ENCODE measurements at places on chromosomes 1 and 21.

- DNase-seq = no peak
Measured at GRCh38 chr1:185645686-185646085, 88.5 kb upstream of the HMCN1 start.

- no peak for DNase-seq
Measured at GRCh38 chr1:20367116-20367585, 76.5 kb downstream of the VWA5B1 start.

DNA sequence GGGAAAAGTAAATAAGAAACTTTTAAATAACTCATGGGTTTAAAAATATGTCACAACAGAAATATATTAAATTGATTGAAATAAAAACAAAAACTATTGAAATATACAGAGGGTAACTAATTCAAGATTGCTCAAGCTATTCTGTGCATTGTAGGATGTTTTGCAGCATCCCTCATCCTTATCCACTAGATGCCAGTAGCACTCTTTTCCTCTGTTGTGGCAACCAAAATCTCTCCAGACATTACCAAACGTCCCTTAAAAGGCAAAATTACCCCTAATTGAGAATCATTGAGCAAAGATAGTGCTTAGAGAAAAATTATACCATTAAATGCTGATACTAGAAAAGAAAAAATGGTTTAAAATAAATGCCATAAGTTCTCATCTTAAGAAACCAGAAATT, 682.6 kb downstream of the RWDD3 start:
- no peak for DNase-seq

DNA sequence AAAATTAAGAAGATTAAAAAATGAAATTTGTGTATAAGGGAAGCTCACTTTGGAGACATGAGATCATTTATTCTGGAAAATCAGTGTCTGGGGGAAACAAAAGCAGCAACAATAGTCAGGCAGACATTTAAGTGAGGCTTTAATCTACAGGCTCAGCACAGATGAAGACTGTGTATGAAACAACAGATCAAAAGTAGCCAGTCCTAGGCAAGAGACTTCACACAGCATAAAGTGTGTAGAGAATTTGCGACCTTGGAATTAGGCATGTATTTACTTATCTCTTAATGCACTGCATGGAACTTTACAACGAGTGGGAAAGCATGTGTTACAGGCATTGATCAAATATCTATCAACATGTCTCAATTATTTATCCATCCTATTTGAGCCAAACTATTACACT, 1099.9 kb downstream of the PLA2G4A start:
- no peak for DNase-seq

GRCh38 chr1:174652569-174653280, 205.0 kb downstream of the GPR52 start:
- DNase-seq = no peak

DNA sequence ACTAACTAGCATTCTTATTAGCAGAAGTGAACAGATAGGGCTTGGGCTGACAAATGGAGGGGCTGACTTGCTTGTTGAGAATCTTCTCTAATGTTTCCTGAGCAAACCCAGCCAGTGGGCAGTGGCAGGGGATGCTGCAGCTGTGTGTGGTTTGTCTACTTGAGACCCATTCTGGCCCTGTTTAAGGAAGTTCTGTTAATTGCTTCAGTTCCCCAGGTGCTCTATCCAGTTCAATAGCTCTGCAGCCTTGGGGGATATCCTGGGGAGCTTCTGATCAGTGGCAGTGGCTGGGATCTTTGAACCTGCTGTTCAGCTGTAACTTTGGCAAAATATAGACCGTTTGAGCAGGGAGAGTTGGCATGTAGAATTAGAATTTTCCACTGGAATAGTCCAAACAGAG, 137.4 kb downstream of the ZNF326 start:
- no peak for DNase-seq

DNA sequence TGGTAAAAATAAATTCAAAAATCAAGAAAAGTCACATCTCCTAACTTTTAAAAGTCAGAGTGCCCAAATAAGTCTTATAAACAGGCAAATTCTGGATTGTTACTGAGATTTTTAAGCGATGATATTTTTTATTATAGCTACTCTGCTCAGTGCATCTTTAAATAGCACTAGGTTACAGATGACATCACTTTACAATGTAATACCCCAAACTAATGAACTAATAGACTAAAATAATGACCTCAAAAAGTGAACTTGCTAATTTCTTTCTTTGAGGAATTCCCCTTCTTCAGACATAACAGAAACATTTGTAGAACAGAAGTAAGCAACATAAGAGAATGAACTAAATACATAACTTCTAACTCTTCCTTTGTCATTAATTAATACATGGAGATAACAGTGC, 33.0 kb upstream of the ACTA1 start:
- no peak for DNase-seq

GRCh38 chr1:43439781-43440180, 13.9 kb downstream of the HYI start:
- DNase-seq = no peak

DNA sequence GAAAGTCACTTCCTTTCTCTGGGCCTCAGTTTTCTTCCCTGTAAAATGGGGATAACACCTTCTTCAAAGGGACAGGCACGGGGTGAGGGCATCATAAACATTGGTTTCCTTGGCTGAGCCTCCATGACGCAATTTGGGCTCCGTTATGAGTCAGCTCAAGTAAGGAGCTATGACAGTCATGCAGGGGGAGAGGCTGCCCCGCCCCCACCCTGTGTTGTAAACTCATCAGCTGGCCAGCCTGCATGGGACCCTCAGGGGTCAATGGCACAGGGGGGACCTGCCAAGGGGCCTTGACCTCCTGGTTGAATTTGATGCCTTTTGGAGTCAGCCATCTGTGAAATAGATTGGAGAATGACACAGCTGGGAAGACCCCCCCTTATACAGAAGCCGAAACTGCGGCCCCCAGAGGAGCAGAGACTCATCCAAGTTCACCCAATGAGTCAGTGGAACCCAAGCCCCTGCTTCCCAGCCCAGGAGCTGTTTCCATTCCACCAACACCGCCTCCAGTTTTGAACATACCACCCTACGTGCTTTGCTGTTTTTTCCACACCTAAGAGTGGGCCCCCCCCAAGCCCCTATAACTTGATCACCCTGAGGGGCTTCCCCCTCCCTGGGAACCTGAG, 36.8 kb upstream of the RUNX3 start:
- no peak for DNase-seq

- no peak for DNase-seq
Measured at GRCh38 chr1:14259191-14259757, 339.2 kb upstream of the KAZN start.

DNA sequence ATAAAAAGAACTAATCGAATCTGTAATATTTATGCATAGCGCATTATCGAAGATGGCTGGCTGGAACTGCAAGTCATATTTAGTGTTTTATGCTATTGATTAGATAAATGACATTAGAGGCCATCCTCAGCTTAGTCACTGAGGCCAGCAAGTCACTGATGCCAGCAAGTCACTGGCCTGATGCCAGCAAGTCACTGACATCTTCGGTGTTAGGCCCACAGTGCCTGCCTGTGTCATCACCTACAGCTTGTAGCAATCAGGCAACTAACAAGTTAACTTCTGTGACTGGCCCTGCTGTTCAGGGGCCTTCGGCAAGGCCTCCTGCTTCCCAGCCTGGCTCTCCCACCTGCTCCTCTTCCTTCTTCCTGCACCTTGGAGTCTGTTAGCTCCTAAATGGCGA, 65.6 kb upstream of the SCCPDH start:
- no peak for DNase-seq

DNA sequence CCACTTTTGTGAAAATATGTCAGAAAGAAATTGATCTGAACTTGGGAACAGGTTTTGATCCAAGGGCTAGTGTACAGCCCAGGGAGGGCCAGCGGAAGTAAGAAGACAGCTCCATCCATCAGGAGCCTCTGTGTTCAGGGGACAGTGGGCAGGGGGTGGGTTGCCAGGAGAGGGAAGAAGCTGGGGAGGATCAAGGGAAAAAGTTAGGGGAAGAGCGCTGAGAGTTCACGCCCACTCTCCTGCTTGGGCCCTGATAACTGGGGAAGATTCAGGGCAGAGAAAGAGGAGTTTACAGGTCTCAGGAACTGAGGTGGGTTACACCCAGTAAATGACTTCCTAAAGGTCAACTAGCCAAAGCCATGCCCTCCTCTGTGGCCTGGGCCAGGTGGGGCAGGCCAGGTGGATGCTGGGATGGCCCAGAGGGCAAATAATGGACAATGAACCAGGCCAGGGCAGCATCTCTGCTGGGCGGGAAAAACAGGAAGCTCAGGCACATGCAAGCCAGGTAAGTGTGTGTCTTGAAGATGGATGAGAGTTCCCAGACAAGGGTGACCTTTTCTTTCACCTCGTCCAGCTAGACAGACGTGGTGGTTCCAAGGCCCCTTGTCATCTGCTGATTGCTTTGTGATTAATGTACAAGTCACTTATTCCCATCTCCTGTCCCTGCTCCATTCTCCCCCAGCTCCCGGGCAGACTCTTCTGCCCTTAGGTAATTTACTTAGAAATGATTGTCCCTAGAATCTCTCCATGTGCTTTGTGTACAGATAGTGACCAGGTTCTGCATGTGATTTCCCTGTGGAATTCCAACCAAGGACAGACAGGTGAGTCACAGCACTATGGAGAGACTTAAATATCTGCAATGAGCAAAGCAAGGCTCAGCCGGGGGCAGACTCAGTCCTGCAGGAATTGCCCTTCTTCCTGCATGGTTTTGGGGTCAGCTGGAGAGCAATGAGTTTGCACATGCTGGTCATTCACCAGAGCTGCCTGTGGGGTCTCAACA, 57.0 kb downstream of the MDM4 start:
- no peak for DNase-seq

- no peak for DNase-seq
Measured at GRCh38 chr1:198651650-198652400, 13.0 kb downstream of the PTPRC start.

GRCh38 chr1:27430903-27431600, 38.6 kb downstream of the GPR3 start:
- no peak for DNase-seq

DNA sequence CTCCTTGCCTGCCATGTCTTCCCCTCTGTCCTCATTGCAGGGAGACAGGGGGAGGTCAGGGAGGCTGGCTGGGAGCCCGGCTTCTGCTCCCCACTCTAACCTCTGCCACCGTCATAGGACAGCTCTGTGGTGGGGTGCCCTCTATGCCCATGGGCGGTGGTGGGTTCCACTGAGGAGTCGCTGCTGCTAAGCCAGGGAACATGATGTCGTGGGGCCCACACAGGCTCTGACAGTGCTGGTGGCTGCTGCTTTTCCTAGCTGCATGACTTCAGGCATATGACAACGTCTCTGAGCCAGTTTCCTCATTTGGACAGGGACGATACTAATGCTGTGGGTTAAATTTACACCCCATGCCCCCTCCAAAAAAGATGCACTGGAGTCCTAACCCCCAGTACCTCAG, 14.7 kb downstream of the KCNA10 start:
- no peak for DNase-seq

DNA sequence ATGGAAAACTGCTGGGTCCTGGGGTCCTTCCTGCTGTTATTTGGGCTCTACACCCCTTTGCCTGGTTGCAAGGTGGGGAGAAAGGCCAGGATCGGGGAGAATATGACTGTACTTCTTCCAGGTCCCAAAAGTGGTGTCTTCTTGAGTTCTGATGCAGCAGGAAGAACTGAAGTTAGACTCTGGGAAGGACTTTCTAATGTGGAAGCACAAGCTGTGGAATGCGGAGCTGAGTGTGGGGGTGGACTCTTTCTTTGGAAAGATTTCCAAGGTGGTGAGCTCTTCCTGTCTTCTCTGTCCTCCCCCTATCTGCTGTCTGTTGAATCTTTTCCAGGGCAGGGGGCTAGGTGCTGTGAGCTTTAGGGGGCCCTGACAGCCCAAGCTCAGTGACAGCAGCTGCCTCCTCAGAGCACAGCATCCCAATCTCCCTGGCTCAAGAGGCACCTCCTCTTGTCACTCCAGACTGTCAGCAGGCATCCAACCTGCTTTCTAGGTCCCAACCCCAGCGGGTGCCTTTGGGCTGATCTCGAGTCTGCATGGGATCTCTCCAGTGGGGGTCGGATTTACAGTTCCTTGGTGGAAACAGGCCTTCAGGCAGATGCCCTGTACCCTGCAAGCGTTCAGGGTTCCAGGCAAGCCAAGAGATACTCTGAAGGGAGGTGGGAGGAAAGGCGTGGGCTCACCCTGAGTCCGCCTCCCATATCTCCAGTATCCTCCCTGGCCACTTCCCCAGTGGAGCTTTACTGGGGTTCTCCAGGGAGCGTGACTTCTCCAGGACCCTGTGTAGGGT, 23.2 kb downstream of the ADORA1 start:
- DNase-seq = no peak

- no peak for DNase-seq
Measured at GRCh38 chr1:61781151-61781550, 38.9 kb downstream of the PATJ start.

GRCh38 chr1:165910764-165911421, 83.5 kb downstream of the UCK2 start:
- DNase-seq = no peak

- DNase-seq = no peak
Measured at GRCh38 chr1:223014142-223014873, 128.7 kb downstream of the TLR5 start.

DNA sequence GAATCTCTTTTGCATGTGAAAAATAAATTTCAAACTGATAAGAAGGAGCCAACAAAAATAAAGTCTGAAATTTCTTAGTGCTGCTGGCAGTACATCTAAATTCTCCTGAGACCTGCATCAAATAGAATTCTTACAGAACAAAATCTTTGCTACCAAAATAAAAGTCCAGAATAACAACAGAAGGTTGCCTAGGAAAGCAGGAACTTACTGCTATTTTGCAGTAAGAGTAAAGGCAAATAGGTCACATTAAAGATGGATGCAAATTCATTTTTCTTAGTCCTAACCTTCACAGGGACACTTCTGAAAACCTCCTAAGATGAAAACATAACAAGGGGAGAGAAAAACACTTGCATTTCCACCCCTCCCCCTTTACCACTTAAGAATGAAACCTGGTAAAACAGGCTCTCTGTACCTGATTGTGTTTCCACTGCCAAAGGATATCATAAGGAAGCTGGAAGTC, 59.0 kb downstream of the RUSC1 start:
- no peak for DNase-seq

GRCh38 chr1:109105881-109106280, 8.0 kb upstream of the ELAPOR1 start:
- DNase-seq = no peak

DNA sequence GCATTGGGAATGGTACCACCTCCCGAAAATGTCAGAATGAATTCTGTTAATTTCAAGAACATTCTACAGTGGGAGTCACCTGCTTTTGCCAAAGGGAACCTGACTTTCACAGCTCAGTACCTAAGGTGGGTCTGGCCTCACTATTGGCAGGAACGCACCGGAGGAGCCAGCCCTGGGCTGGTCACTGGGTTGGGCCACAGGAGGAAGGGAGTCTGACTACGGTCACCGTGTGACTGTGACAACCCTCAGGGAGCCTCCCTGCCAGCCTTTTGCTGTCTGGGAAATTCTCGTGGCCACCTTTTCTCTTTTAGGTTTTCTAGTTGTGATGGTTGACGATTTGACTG, 2.2 kb downstream of the IL10RB start:
- DNase-seq = no peak

- no peak for DNase-seq
Measured at GRCh38 chr1:200217703-200218102, 190.2 kb downstream of the NR5A2 start.
